ENCODE measurements at places on chromosomes 1 and 21.

GRCh38 chr1:196409586-196409985 lies 198.7 kb downstream of the KCNT2 start:
- no peak for DNase-seq

GRCh38 chr1:95622609-95623008 lies 388.6 kb downstream of the RWDD3 start:
- no peak for DNase-seq

DNA sequence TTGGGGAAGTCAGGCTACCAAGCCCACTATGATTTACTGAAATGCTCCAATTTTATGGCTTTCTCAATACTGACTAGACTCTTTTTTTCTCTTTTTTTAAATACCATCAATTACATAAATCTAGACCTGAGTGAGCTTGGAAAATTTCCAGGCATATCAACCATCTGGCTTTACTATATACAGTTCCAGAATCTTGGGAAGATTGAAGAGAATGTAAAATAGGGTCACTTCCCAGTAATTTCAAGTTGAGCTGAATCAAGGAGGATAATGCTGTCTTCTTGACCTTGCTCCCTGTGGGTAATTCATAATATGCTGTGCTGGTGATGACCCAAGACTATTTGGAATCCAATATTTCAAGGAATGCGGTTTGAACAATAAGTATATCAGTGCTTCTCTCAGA lies 108.1 kb downstream of the MAP3K21 start:
- no peak for DNase-seq

- DNase-seq = no peak
Observed at GRCh38 chr1:200535605-200536004, 84.9 kb downstream of the KIF14 start.

DNA sequence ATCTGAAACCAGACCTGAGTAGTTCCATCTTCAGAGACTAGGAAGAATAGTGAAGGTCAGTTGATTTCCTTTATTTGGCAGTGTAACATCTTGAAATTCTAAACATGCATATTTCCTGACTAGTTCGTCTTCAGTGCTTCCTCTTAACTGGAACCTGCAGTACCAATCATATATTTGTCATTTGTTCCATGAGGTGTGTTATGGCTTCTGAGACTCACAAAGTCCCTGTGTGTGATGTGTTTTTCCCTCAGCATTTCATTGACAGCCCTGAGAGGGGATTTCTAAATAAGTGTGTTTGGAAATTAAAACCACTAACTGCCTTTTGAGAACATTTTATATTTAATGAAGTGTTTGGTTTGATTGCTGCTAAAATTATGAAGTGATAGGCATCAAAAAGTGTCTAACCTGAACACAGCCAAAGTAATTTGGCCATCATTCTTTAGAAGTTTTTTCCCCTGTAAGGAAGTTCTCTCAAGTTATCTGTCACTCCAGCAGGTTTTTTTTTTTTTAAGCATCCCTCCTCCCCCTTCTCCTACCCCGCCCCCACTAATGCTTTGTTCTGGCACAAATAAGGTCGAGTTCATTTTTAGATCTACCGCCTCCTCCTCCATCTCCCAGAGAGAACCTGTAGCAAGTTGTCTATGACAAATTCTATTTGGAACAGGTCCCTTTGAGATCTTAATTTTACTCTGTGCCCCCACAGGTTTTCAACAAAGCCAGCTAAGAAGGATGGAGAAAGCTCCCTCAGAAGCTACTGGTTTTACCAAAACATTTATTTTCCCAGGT lies 61.4 kb downstream of the TMEM200B start:
- DNase-seq = peak; percentile 34

DNA sequence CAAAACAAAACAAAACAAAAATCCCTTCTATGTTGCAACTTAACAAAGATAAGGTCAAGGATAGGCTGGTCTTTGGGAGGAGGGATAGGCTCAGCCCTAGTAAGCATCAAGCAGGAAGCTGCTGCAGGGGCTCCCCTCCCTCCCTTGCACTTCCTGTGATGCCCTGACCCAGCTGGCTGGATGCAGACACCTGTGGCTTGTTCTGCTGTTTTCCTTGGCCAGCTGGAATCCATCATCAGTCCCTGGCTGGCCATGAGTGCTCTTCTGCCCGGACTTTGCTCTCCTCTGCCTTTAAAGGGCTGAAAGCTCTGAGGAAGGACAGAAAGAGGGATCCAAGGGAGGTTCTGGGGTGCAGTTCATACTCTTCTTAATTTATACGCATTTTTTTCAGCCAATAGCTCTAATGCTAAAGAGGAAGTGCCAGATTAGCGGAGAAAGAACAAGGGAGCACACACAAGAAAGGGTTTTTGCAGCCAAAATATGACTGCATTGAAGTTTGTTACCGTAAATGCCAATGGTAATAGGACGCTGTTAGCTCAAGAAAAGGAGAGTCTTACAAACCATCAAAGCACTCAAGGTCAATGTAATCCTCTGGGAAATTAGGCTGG lies 19.9 kb upstream of the UBE2U start:
- no peak for DNase-seq

DNA sequence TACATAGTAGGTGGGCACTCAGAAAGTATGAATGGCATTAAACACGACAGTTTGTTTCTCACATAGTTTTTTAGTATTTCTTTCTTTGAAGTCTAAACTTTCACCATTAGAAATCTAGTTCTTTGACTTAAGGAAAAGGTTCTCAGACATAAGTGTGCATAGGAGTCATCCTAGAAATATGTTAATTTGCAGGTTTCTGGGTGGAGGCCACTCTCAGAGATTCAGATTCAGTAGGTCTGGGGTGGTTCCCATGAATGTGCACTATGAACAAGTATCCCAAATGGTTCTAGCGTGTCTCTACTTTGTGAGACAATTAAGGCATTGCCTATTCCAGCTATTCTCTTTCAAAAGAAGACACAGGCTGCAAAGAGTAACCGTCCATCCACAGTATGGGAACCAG lies 119.3 kb downstream of the NGF start:
- no peak for DNase-seq

DNA sequence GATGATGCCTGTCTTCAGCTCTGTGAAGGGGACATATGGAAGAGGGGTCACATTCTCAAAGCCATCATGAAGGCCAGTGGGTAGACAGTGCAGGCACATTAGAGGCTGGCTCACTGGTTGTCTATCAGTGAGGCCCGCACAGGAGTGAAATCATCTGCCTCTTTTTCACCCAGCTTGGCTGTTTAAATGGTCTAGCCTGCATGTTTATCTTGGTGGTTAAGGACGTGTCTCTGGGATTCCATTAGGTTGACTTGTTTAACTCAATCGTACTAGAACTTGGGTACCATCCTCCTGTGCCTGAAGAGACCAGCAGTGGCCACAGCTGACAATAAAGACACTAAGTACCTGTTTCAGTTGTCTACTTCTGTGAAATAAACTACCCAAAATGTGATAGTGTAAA lies 219.3 kb downstream of the PLPP3 start:
- DNase-seq = no peak

DNA sequence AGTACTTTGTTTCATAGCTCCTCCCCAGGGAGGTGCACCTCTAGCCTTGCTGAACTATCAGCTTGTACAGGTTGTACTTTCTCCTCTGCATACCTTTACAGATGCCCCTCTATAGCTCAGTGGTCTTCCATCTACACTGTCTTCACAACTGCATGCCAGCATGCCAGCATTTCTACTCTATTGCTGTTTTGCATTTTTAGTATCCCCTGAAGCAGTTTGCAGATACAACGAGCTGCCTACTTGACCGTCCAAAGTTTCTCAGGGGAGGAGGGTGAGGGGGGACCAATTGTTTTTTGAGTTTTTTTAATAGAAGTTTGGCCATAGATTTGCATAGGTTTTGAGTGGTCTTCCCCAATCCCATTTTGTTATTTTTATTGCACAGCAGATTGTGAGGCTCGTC lies 27.6 kb upstream of the CTH start:
- no peak for DNase-seq

DNA sequence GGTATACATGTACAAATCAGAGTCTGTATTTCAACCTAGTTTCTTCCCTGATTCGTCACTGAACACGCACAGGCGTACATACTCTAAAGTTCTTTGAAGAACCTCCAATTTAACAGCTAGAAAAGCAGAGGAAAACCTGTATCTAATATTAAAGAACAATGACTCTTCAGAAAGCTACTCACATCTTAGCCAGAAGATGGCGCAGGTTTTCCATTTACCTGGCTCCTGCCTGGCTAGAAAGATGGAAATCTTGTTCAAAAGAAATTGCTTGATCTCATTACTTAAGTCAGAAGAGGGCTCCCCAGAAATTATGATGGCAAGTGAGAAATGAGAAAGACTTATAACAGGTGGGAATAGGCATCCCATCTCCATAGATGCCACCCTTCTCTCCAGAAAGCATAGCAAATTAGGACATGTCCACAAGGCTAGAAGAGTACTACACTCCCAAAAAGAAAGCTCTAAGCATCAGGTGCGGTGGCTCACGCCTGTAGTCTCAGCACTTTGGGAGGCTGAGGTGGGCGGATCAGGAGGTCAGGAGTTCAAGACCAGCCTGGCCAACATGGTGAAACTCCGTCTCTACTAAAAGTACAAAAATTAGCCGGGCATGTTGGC lies 19.0 kb upstream of the L1TD1 start:
- peak; percentile 15 for DNase-seq

DNA sequence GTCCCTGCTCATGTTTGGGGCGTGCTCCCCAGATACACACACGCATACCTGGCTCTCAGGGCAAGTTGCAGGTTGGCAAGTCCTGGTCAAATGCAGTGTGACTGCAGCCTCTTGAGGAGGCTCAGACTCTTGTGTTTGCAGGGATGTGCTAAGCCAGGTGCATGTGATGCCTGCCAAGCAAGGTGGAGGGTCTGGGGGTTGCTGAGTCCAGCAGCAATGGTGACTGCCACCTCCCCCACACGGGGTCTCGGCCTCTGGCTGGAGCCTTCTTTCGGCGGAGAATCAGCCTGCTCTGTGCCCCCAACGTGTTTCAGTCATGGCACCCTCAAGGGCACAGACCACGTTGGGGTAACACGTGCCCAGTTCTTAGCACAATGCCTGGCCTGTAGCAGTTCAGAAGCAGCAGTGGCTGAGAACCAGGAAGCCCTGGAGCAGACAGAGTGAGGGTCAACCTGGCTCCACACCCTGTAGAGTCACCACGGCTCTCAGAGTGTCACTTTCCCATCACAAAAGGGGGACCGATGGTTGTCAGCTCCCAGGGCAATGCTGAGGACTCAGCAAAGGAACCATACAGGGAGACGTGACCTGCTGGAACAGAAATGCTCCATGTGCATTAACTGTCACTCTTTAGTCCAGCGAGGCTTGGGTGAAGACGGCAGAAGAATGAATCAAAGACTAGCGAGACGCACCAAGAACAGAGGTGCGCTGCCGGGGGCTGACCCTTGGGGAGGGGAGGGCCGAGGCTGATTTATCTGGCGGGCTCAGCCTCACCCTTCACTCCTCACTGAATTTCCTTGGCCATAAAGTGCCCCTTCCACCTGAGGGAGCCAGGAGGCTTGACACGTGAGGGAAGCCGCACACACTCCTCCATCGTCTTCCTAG lies 109.0 kb downstream of the PGBD5 start:
- DNase-seq = no peak

- DNase-seq = no peak
Observed at GRCh38 chr1:1212780-1213344, 1.1 kb downstream of the TNFRSF4 start.

DNA sequence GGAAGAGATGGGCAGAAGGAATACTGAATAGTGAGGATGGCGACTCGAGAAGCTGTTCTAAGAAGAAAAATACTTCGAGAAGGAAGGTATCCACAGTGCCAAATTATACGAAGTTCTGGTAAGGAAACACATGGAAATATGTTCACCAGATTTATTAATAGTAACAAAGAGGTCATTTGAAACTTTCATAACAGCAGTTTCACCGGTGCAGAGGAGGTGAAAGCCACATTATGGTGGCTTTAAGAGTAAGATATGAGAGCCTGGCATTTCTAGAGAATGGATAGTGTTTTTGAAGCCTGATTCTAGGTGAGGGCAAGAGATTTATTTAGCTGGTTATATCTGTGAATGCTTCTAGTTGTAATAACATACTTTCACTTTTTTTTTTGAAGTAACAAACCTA lies 56.2 kb downstream of the DPYD start:
- no peak for DNase-seq

DNA sequence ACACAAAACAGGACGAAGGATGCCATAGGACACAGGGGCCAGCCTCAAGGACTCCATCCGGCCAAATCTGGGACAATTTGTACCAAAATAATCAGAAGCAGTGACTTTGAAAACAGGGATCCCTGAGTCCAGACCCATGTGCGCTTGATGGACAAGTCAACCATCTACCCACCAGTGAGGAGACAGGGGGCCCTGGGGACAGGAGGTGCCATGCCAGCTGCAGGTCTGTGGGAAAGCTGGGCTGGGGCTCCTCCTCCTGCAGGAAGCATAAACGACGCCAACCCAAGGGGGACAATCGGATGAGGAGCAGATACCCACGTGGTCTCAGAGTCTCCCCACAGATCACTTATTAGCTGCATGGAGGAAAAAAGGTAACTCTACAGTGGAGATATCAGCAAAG lies 50.6 kb downstream of the NPHP4 start:
- DNase-seq = no peak

DNA sequence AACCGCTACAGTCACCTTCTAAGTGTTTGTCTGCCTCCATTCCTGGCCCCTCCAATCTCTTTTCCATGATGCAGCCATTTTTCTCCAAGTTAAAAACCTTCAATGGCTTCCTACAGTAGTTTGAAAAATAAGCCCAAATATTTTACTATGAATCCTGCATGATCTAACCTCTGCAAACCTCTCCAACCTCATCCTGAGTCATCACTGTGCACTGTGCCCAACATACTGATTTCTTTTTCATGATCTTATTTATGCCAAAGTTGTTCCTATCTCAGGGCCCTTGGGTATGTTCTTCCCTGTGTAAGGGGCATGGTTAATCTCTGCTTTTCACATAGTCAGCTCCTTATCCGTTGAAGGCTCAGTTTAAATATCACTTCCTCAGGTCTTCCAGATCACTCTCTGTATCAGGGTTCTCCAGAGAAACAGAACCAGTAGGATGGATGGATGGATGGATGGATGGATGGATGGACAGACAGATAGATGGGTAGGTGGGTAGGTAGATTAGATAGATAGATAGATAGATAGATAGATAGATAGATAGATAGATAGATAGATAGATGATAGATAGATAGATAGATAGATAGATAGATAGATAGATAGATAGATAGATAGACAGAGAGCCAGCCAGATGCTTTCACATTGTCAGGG lies 18.1 kb upstream of the PTPN14 start:
- no peak for DNase-seq

DNA sequence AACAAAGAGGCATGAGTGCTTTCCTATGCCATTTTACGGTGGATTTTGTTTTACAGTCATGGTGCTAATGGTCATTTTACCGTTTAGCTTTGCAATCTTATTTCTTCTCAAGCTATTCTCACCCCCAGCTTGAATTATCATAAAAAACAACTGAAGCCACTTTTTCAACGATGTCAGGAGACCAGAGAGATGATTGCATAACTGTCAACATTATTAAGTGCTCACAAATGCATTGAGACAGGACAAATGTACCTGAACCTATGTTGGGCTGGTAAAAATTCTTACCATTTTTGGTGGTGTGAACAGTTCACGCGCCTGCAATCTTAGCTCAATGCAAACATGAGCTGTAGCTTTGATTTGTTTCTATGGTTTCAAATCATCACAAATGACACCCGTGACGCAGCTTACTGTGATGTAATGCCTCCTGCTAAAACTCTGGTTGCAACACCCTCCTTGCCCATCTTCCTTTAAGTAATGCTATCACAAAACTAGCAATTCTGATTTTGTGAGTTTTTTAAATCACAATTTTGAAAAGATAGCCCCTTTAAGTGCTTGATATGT lies 104.4 kb downstream of the UCHL5 start:
- no peak for DNase-seq
